ENCODE measurements at places on chromosomes 4 and X. TPM values are rescaled to one million over a fixed set of nuclear protein-coding genes. Genes with fewer than 3 reads are reported as not detected.

The EDNRA gene
- polyA plus RNA-seq: 88.5 TPM

- DNase-seq: no peak
These were observed 194.7 kb downstream of the GALNTL6 start for GRCh38 chr4:172007889-172008288.

The ASB12 gene
- polyA plus RNA-seq: 0.53 TPM

The TCEAL6 gene
- 0.25 TPM for polyA plus RNA-seq

The XAGE1A gene
- polyA plus RNA-seq: not detected

Measured in left kidney (tissue), 8 donors.